NCI-H2107 (cell line): ENCODE measurements at places on chromosomes 1 and 21.
A peak's percentile ranks its signal among the peaks of the same experiment; 100 is the strongest.

GRCh38 chr1:227447531-227447990, 115.8 kb upstream of the ZNF678 start:
- no peak for DNase-seq

GRCh38 chr1:234746798-234747196, 136.8 kb upstream of the IRF2BP2 start:
- DNase-seq = no peak

DNA sequence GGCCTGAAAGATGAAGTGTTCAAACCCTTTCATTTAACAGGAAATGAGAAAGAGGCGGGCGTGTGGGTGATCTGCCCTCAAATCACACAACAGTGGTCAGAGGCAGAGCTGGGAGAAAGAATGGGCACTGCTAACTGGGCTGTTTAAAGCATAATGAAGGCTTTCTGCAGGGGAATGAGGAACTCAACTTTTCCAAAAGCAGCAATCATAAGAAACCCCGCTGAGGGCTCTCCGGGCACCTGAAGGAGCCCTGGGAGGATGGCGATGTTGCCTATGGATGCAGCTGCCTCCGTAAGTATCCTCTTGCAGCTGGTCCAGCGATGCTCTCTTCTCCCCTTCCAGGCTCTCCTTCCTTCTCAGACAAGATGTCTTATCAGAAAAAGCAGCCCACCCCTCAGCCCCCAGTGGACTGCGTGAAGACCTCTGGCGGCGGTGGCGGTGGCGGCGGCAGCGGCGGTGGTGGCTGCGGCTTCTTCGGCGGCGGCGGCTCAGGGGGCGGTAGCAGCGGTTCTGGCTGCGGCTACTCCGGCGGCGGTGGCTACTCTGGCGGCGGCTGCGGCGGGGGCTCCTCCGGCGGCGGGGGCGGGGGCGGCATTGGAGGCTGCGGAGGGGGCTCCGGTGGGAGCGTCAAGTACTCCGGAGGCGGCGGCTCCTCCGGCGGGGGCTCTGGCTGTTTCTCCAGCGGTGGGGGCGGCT, 1.2 kb downstream of the LORICRIN start:
- no peak for DNase-seq

- DNase-seq = no peak
Observed at GRCh38 chr1:240946926-240947325, 335.0 kb upstream of the GREM2 start.

- DNase-seq = no peak
Observed at GRCh38 chr1:14583788-14584187, 14.7 kb upstream of the KAZN start.

- DNase-seq = no peak
Observed at GRCh38 chr1:174036204-174036603, 14.0 kb upstream of the RC3H1 start.

GRCh38 chr1:18289597-18289996, 182.0 kb downstream of the IGSF21 start:
- DNase-seq = no peak

DNA sequence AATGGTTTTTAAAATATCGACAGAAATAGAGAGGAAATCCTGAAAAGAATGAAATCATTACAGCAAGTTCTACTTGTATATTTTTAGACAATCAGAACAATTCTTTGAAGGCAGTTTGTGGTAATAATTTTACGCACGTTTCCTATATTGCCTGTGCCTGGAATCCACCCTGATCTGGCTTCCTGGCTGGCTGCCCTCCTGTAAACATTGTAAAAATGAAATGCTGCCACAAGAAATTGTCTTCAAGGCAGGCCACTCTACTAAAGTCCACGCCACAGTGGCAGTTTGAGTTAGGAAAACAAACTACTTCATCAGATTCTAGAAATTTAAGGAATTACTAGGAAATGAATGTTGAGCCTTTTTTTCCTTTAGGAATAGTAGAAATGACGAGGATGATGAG, 454.5 kb upstream of the NR5A2 start:
- no peak for DNase-seq

DNA sequence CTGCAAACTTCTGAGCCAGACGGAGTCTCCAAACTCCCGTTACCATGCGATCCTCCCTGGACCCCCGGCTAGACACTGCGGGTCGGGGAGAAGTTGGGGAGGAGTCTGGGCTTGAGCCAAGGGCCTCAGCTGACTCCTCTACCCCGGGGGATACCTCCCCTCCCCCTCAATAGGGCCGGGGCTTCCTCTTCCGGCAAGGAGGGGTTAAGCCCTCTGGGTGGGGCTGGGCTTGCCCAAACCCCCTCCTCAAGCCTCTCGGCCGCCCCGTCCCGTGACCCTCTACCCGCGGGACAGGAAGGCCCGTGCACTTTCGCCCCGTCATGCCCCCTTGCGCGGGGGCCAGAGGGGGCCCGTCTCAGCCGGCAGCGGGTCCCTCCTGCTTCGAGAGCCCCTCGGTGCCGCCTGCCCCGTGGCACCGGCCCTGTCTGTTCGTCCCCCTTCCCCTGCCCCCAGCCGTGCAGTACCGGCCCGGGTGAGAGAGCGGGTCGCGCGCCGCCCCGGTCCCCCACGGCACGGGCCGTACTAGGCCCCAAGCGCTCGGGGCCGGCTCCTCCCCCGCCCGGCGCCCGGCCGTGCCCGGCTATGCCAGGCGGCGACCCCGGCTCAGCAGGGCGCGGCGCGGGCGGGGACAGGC, 652 bp downstream of the ARL8A start:
- DNase-seq = no peak

GRCh38 chr1:203627398-203627797, 766 bp downstream of the ATP2B4 start:
- no peak for DNase-seq

DNA sequence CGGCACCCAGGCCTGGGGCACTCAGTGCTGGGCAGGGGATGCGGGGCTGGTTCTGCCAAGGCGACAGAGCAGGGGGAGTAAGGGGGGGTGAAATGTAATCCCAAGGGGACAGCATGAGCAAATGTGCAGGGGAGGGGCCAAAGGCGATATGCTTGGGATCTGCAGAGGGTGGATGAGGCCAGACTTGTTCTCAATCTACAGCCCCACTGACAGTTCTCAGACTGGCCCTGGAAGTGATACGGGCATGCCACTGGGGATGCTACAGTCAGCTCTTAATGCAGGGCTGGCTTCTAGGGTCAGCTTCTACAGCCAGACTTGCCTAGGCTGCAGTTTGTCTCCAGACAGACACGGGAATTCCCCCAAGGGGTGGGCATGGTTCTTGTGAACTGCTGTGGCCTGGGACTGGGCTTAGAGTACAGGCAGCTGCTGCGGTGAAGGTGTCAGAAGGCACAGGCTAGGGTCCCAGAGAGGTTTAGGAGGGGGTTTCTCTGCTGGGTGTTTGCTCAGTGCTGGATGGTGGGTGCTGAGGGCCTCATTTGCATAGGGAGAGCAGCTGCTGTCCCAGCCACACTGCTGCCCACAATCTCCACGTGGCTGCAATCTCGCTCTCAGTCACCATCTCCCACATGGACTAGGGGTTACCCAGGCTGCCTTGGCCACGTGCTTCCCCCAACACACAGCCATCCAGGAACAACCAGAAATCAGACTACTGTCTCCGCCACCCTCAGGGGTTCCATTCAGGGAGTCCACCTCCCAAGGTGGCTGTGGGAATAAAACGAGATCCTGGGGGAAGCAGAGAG, 190.1 kb downstream of the HIVEP3 start:
- DNase-seq = peak; percentile 66

DNA sequence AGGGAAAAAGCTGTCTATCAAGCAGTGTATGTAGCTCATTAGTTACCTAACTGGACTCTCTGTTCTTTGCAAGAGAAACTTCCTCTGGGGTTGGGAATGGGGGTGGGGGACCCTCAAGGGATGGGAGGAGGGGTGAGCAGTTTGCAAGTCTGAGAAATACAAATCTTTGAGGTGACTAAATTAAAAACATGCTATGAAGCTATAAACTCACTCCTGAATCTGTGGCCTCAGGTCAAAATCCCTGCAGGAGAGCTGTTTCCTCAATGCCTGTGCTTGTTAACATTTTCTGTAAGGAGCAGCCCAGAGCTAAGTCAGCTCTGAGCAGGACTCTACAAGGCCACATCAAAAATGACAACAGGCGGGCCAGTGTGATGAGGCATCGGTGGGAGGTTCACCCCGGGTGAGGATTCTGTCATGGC, 32.8 kb upstream of the PTPRC start:
- no peak for DNase-seq

GRCh38 chr1:227889863-227890405, 57.8 kb downstream of the WNT9A start:
- DNase-seq = no peak

DNA sequence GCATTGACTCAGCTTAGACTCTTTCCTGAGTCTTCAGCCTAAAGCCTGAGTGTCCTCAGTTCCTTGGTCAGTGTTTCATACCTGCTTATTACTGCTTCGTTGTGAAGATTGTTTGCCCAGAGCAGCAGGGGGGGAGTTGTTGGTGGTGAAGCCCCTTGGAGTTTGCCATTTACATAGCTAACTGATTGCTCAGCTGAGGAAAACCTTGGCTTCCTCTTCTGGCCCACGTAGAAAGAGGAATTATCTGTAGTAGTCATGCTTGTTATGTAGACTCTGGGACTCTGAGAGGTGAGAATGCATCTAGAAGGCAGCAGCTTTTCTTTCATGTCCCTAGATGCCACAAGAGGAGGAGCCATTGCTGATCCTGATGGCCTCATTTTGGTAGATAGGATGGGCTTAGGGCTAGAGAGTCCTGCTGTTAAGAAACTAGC, 125.9 kb downstream of the MAST2 start:
- no peak for DNase-seq

GRCh38 chr1:7702365-7702764, 68.7 kb upstream of the VAMP3 start:
- no peak for DNase-seq

DNA sequence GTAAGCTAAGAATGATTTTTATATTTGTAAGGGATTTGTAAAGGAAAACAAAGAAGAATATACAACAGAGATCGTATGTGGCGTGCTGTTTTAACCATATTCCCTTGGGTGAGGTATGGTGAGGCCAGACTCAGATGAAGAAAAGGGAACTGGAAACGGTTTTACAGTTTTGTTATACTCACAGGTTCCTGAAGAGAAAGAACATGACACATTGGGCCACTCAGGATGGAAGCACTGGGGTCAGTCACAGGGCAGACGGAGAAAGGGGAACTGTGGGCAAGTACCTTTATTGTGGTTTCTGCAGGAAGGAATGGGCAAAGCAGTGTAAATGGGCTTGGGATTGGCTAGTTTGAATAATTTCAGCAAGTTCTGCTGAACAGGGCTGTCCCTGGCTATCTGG, 177.4 kb downstream of the LBR start:
- DNase-seq = no peak

DNA sequence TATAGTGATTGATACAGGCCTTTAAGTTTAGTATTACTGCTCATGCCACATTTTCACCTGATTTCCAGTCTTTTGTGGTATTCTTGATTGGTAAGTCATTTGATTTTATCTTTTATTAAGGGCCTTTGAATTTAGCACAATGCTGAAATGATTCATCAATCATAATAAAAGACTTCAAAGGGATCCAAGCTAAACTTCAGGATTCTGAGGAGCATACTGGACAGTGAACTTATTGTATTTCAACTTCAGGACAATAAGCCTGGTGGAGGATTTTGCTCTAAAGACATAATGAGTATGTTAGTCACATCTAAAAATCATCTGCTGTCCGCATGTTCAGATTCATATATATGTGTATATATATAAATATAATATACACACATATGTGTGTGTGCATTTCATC, 233.3 kb downstream of the SETD4 start:
- no peak for DNase-seq

GRCh38 chr1:117673405-117673804, 67.6 kb downstream of the TENT5C start:
- DNase-seq = no peak

GRCh38 chr1:7771823-7772299, 765 bp downstream of the VAMP3 start:
- DNase-seq = no peak

DNA sequence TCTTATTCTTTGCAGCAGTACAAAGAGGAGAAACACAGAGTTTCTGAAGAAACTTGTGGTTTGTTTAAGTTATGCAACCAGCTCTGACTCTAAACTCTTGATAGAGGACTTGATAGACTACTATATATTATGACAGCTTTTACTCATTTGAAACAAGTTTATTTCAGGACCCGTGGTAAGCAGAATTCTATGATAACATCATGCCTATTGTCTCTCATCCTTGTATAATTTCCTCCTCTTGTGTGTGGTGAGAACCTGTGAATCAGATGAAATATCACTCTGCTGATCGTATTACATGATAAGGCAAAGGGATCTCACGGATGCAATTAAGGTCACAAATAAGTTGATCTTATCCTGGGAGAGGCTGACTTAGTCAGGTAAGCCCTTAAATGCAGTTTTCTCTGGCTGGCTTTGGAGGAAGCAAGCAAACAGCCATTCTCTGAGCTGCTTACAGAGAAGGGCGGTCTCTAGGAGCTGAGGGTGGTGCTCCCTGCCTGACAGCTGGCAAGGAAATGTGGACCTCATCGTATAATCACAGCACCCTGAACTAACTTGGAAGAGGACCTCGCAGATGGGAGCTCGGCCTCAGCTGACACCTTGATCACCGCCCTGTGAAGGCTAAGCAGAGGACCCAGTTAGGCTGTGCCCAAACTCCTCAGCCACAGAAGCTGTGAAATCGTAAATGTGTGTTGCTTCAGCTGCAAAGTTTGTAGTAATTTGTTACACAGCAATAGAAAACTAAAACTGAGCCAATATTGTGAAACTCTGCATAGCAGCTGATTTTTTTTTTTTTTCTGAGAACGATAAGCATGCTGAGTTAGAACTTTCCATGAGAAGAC, 151.1 kb upstream of the DPT start:
- peak; percentile 64 for DNase-seq

DNA sequence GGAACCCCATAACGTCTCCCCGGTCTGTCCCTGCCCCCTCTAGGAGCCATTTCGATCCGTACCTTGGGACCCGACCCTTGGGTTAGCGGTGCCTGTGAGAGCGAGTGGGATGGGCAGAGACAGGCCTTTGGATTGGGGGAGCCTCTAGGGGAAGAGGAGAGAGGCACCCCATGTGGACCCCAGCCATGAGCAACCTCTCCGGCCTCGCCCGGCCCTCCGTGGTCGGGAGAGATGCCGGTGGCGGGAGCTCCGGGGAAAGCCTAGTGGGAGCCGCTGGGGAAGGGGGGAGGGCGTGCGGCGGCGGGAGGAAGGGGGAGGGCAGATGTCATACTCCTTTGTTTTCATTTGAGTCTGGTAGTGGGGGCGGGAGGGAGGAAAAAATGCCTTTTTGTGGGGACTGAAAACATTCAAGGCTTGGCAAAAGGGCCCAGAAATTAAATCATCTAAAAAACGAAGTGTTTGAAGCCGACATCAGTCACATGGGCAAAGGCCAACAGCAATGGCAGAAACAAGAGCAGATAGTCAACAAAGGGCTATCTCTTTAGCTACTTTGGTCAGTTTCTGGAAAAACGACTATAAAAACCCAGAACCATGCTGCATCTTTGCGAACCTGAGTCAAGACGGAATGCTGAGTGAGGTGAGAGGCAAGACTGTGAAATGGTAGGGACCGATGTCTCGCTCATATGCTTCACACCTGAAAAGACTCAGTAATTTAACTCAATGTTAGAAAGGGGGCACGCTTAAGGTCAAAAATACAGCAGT, 758 bp downstream of the PTBP2 start:
- DNase-seq = no peak

- no peak for DNase-seq
Observed at GRCh38 chr1:243399561-243400155, 143.8 kb downstream of the SDCCAG8 start.

GRCh38 chr1:4053774-4054173, 153.7 kb upstream of the C1orf174 start:
- no peak for DNase-seq
